ENCODE measurements at places on chromosomes 5 and 9.

DNA sequence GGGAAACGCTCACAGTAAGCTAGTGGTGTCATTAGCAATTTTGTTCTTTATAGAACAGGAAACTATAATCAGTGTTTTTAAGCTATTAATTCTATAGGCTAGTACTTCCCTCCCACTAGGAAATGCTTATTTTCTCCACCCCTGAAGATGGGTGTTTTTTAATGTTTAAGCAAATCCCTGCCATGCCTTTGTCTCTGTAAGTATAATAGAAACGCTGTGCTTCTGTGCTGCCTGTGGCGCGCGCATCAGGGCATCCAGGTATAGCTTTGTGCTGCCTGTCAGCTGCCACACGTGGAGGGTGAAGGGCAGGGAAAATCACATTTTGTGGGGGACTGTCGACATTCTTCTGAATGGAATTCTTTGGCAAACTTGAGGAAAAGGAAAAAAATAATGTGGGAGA lies 217.5 kb downstream of the RAB3C start:
- DNase-seq, result no peak

DNA sequence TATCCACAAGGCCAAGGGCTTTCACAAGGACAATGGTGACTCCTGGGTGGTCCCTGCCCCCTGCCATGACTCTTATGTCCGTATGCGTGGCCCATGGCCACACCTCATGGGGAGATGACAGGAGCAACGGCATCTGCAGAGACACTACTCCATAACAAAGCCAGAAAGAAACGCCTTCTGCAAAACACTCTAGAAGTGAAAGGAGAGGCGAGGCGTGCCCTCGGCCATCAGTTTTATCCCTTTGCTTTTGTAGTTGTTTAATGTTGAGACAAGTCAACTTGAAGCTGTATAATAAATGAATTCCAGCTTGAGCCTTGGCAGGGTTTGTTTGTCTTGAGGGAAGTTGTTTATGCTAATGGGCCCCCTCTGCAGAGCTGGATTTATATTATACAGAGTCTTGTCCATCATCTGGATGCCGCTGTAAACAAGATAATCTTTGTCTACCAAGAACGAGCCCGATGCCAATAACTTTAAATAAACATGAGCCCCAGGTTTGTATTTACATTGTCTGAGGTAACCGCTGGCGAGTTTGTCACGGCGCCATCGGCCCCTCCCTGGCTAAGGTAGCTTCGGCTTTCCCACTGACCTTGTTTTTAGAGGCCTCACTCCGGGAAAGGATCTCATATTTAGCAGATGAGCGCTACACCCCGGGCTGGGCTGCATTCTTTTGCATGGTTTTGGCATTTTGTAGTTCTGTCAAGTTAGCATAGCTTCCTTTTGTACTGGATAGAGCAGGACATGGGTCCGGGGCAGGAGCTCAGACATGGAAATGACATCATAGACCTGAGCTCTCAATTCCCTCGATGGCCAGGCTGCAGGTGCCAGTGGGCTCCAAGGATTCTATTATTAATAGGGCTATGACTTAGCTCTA lies 165.3 kb downstream of the ERCC6L2 start:
- DNase-seq, result no peak

DNA sequence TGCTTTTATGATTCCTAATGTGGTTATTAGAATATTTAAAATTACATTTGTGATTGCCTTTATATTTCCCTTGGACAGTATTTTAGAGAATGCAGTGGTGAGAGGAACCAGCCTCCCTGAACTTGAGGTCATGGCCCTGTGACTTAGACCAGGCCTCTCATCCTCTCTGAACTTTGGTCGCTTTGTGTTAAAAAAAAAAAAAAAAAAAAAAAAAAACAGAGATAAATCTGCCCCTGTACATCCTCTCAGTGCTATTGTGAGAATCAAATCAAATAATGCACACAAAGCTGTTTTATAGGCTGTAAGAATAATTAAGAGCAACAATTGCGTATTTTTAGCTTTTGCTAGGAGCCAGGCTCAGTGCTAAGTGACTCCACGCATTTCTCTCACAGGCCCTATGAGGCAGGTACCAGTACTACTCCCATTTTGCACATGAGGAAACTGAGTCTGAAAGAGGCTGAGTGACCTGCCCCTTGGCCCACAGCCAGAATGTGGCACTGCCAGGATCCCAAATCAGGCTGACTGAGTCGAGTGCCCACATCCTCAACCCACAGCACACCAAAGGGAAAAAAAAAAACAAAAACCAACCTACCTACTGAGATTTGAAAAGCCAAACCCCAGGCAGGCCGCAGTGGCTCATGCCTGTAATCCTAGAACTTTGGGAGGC lies 110.3 kb upstream of the LARP1 start:
- no peak for DNase-seq

GRCh38 chr9:18154661-18155060 lies 319.3 kb upstream of the ADAMTSL1 start:
- DNase-seq, result no peak

GRCh38 chr5:89830691-89831090 lies 578.9 kb downstream of the CETN3 start:
- DNase-seq, result no peak

DNA sequence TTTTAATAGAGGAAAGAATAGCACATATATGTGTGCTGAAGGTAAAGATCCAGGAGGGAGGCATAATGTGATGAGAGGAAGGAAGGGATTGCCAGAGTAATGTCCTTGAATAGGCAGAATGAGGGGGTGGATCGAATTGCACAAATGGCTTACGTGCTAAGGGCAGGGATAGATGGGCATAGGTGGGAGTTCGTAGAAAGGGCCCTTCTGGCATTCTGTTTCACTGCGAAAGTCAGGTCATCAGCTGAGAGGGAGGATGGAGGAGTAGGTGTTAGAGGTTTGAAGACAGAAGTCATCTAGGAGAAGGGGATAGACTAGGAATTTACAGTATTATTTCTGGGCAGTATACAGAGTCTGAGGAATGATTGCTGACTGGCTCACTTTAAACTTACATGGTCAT lies 32.1 kb downstream of the CNOT6 start:
- no peak for DNase-seq

GRCh38 chr9:97874624-97875023 lies 21.6 kb downstream of the FOXE1 start:
- DNase-seq, result no peak

DNA sequence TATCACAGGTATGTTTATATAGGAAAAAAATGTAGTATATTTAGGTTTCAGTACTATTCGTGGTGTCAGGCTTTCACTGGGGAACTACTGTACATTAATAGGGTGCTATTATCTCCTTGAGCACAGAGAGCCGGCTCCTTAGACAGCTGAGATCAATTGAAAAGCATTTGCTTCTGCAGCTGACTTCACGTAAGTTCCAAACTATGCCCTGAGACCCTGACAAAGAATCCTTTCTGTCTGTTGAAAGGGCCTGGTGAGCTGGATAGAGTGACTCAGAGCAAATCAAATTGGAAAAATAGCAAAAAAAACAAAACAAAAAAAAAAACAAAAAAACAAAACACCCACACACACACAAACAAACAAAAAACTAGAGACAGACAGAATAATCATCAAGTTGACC lies 652.0 kb downstream of the MTRR start:
- DNase-seq, result no peak

GRCh38 chr5:13843175-13843846 lies 101.2 kb downstream of the DNAH5 start:
- no peak for DNase-seq

DNA sequence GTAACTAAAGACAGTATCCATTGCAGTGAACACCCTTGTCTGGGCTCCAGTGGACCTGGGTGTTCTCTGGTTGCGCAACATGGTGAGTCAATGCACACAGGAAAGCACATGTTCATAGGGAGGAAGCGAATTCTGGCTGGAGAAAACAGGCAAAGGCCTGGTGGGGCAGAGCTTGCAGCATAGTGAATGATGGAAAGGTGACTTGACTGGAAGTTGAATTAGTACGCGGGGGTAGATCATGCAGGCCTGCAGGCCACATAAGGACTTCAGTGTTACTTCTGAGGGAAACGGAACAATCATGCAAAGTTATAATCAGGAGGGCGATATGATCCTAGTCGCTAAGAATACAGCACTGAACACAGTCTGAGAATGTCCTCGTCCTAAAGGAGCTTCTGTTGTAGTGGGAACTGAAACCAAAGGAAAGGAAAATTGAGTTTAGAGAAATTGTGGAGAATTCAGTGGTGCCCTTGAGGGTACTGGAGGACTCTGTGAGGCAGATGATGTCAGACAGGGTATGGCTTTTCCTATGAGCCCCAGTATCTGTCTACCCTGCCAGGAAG lies 71.9 kb upstream of the RANBP3L start:
- no peak for DNase-seq

DNA sequence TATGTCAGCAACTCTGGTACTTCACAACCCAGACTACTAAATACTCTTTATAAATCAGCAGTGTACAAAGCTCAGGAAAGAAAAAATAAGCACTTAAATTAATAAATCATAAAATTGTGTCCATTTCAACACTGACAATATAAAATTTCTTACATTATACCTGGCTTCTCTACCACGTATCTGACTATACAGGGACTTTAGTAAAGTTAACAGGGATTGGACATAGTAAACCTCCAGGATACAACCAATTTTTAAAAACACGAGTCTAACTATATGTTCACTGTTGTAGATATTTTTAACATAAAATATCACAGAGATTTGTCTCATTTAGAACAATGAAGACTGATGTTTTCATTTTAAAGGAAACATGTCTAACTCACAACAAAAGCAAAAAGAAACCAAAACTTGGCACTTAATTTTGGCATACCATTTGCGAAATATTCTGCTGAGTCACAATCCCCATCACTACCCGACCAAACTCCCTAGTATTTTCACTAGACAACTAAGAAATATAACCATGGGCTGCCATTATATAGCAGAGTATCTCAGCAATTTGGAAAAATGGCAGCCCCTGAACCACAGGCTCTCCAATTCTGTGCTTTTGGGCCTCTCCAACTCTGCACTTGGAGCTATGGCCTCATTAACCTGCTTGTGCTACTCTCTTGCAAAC lies 14.4 kb downstream of the FAM169A start:
- no peak for DNase-seq

DNA sequence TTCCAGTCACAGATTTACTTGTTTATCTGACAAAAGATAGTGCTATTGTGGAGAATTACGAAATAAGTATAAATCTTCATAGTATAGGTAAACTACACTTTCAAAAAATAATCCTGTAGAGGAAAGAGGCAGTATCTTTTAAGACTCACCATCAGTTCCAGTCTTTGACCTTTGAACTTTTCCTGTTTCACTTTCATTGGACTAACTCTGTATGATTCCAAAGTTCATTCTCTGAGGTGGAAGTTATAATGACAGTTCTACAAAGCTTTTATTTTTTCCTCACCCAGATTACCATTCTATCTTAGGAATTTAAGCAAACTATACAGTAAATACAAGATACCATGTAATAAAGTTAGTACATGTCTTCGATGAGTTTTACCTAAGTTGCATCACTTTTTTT lies 901.3 kb upstream of the SEMA6A start:
- no peak for DNase-seq
